Spinal cord (tissue), 10 donors: ENCODE measurements at places on chromosomes 2 and 18. TPM values are rescaled to one million over a fixed set of nuclear protein-coding genes. Genes with fewer than 3 reads are reported as not detected.

GRCh38 chr18:7904529-7904928 lies 337.4 kb downstream of the PTPRM start:
- DNase-seq, result no peak

PRADC1 gene
- total RNA-seq, result 38.0 TPM

DNA sequence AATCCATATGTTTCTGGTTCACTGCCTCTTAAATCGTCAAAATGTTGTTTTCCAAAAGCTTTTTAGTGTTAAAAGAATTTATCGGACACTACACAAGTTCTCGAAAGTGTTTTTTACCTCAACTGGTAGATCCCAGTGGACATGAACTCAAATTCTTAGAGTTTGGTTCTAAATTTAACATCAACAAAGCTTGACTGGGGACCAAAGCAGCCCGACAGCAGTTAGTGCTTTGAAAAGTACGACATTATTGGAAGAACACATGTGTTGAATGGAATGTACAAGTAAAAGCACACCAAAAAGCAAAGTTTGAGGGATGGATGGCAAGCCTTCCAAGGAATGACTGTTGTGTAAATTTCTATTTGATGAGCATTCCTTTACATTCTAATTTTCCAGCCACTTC lies 803.9 kb upstream of the POU3F3 start:
- DNase-seq, result no peak

DNA sequence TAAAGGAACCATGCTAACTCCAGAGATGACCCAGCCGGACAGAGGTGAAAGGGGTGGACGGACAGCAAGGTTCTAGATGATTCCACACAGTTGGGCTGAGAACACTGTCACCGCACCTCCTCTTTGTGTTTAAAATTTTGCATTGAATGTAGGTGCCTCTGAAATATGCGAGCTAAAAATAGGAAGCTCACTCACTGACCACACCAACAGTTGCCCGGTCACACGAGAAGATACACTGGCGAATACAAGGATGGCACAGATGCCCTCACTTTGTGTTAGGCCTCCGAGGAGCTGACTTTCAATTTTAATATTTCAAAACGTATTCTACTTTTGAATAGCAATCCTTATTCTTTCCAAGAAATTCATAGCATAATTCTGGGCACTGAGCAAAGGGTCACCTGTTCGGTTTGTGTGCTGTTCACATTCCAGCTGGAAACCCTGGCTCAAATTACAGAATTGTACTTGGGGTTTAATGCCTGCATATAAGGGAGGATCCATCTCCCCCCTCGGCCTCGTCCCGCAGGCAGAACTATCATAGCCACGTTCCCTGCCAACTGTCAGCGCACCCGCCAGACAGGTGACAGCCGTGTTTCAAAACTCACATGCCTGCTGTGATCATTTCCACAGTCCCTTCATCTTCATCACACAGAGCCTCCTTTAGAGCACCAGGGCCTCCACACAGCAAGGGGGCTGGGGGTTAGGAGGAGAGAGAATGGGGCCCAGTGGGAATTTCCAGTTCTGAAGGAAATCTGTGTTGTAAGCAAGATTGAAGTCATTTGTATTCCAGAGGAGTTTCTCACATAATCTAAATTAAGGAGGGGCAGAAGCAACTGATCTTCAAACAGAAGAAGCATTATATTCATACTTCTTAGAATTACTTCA lies 48.2 kb downstream of the ADI1 start:
- DNase-seq, result no peak

GRCh38 chr2:221677688-221678087 lies 105.6 kb upstream of the EPHA4 start:
- no peak for DNase-seq

DNA sequence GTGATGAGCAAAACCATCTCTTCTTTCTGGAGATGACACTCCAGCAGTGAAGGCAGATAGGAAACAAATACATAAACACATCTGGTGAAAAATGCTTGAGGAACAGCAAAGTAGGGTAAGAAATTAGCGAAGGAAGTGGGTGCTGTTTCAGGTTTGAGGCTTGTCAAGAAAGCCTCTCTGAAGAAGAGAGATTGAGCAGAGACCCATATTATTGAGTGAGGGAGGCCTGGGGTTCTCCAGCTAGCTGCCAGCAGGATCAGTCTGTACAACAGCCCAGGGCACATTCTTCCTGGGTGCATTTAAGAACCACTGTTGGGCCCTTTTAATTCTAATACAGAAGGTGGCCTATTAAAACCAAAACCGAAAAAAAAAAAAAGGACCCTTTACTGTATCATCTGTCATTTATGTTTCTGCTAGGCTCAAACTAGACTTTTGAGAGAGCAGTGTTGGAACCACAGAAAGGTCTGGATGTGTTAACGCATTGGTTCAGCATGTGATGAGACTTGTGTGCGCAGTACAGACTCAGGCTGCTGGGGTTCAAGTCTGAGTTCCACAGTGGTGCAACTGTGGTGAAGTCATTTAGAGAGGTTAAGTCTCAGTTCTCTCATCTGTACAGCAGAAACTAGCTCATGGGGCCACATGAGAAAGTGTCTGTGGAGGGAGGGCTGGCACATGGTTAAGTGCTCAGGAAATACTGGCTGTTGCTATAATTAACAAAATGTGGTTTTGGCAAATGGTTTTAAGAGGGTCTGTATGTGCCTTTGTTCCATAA lies 28.9 kb downstream of the MGAT5 start:
- no peak for DNase-seq

- DNase-seq, result peak; percentile 49
Observed at GRCh38 chr2:200330351-200331060, 24.0 kb downstream of the SPATS2L start.

GAD1 gene
- total RNA-seq, result 17.2 TPM

CHRND gene
- 0.10 TPM for total RNA-seq

GRCh38 chr18:36780748-36781147 lies 48.1 kb downstream of the TPGS2 start:
- DNase-seq, result no peak

DNA sequence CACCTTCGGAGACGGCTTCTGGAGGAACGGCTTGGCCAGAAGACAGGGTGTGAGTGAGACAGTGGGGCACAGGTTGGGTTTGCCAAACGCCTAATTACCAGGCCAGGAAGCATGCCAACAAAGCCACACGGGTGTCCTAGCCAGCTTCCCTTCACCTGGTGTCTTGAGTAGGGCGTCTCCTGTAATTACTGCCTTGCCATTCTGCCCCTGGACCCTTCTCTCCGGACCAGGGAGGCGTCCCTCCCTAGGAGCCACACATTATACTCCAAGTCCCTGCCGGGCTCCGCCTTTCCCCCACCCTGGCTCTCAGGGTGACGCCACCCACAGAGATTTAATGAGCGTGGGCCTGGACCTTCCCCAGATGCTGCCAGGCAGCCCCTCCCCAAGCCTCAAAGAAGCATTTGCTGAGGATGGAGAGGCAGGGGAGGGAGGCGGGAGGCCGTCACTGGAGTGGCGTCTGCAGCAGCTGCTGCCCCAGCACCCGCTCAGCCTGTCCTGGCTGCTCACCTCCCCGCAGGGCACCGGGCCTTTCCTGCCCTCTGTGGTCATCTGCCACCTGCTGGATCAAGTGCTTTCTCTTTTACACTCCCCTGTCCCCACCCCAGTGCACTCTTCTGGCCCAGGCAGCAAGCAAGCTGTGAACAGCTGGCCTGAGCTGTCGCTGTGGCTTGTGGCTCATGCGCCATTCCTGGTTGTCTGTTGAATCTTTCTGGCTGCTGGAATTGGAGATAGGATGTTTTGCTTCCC lies 20.7 kb downstream of the FOSL2 start:
- peak; percentile 26 for DNase-seq

GRCh38 chr2:167769020-167769419 lies 478.4 kb downstream of the STK39 start:
- no peak for DNase-seq

GRCh38 chr2:220814441-220814840 lies 757.7 kb downstream of the EPHA4 start:
- no peak for DNase-seq

ERFE gene
- 1.8 TPM for total RNA-seq

DNA sequence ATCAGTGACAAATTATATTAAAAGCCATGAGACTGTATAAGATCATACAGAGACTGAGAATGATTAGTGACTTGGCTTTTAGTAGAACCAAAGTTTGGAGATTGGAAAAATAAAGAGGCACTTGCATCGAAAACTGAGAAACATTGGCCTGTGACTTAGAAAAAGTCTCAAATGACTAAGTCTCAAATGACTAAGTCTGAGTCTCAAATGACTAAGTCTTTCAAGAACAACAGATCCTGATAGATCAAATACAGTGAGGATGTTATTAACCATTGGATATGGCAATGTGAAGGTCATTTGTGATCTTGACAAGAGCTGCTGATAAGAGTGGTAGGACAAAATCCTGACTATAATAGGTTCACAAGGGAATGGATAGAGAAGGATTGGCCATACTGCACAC lies 135.5 kb upstream of the FANCL start:
- DNase-seq, result no peak

DGUOK gene
- 64.9 TPM for total RNA-seq

VWC2L gene
- 17.1 TPM for total RNA-seq

GRCh38 chr2:73889206-73889605 lies 3.6 kb upstream of the ACTG2 start:
- DNase-seq, result no peak

DNA sequence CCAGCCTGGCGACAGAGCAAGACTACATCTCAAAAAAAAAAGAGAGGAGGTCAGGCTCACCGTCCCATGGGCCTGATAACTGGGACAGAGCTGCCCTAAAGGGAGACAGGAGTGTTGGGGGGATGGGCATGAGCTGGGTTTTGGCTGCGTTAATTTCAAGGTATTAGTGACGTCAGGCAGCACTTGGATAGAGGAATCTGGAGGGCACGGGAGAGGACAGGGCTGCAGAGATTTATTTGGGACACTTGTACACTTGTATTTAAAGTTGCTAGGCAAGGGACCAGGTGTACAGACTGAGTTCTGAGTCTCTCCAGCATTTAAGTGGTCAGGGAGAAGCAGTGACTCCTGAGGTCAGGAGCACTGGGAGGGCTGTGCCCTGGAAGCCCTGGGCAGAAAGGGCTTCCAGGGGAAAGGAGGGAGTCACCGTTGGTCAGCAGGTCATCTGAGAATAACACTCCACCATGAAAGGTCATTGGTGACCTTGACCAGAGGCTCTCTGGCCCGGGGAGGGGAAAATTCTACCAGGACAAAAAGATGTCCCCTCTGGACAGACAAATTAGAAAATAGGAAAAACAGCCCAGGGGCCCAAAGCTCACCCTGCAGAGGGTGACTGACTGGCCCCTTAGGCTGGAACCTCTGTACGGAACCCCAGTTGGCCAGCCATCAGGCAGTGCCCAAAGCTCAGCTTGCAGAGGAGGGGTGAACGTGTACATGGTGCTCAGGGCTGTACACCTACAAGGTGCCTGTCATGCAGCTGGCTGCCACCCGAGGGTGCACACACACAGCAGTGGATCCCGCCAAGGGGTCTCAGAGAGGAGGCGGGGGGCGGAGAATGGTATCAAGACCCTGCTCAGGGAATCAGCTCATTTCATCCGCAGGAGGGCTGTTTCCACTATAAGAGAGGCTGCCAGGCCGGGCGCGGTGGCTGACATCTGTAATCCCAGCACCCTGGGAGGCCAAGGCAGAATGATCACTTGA lies 23.0 kb upstream of the CNNM3 start:
- DNase-seq, result no peak

DNA sequence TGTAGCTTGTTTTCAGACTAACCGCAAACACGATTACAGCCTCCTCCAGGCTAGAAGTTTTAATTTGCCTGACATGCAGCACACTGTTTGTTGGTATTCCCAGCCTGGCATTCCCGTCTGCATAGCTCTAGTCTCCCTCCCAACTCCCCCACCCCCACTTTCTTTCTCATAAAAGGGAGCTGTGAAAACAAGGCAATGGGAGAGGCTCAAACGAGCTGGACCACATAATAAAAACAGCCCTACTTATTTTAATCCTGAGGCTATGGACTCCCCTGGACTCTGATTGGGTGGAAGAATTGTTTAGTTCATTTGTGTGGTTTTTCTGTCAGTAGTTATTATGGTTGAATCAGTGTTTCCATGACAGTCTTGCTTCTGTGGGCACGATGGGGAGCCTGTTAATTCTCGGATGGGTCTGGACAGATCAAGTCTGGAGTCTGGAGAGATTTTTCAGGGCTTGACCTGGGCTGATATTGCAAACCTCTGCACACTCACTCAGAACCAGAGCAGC lies 1.2 kb downstream of the STON1 start:
- peak; percentile 40 for DNase-seq

DNA sequence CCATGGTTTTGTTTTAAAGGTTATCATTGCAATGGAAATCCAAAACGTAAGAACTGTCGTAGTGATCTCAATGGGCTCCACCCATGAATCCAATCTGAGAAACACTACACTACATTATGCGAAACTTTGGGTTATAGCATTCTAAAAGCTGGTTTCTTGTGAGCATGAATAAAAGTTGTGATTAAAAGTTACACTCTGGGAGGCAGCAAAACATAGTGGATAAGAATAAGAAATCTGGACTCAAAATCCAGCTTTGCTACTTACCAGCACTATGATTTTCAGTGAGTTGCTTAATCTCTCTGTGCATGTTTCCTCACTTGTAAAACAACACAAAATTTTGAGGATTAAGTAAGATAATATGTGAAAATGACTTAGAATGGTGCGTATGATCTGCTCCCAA lies 25.7 kb upstream of the THOC1 start:
- peak; percentile 54 for DNase-seq

PROM2 gene
- total RNA-seq, result 1.8 TPM

DNA sequence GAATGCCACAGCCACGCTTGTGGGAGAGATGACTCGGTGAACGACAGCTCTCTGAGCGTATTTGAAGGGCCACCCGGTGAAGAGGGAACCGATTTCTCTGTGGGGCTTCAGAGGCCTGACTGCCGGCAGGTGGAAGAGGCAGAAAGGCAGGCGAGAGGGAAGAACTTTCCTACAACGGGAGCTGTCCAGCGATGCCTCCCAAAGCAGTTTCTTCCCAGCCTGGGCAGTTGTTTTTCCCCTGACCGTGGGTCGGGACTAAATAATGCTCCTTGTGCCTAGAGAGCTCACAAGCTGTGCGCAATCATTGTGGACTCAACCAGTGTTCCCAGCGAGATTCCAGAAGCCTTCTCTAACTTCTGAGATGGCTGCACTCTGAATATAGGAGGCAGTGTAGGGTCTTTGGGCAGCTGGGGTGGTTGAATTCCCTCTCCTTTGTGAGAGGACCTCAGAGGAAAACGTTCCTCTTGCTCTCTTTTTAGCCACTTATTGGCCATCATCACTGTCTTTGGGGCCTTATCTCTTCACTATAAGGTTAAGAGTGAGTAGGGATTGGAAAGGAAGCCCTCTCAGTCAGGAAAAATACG lies 710 bp downstream of the SEC11C start:
- DNase-seq, result no peak

- no peak for DNase-seq
Observed at GRCh38 chr2:72695676-72696075, 130.2 kb downstream of the EXOC6B start.
